ENCODE measurements at places on chromosomes 1 and 21.

DNA sequence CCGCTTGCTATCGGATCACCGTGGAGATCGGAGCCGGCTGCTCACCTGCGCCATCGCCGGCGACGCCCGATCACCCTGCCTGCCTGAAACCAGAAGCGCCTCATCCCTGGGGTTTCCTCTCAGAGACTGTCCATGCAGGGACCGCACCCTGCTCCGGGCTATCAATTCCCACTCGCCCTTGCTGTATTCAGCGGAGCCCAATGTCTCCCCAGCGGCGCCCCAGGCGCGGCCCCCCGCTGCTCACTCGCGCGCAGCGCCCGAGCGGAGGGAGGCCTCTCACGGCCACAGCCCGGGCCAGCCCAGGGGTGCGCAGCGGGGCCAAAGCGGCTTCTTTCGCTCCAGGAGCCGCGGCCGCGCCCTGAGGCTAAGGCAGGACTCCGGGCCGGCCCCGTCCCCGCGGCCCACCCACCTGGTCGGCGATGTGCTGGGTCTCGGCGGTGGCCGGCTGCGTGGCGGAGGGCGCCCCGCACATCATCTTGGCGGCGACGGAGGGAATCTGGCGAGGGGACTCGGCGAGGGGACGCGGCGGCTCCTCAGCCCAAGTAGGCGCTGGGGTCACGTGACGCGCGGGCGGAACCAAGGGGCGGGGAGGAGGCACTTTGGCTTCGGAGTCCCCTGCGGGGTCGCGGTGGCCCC lies at the start of gene CSTB:
Gene CSTB, minus strand, starts transcription at position 514 of the 636 bp plus-strand sequence. Its CDS starts 39 bp downstream, at position 475.
- peak; percentile 60 for DNase-seq

DNA sequence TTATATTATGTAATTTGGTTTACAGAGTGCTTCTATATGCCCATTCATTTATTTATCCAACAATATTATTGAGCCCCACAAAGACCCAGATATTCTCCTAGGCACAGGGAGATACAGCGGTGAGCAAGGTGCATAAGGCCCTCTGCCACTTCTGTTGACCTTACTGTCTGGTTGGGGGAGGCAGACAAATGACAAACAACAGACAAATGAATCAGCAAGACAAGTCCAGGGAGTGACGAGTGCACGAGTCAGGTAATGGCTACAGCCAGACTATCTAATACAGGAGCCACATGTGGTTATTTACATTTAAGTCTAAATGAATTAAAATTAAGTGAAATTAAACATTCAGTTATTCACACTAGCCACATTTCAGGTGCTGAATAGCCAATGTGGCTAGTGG lies 22.0 kb upstream of the BCAR3 start:
- no peak for DNase-seq

DNA sequence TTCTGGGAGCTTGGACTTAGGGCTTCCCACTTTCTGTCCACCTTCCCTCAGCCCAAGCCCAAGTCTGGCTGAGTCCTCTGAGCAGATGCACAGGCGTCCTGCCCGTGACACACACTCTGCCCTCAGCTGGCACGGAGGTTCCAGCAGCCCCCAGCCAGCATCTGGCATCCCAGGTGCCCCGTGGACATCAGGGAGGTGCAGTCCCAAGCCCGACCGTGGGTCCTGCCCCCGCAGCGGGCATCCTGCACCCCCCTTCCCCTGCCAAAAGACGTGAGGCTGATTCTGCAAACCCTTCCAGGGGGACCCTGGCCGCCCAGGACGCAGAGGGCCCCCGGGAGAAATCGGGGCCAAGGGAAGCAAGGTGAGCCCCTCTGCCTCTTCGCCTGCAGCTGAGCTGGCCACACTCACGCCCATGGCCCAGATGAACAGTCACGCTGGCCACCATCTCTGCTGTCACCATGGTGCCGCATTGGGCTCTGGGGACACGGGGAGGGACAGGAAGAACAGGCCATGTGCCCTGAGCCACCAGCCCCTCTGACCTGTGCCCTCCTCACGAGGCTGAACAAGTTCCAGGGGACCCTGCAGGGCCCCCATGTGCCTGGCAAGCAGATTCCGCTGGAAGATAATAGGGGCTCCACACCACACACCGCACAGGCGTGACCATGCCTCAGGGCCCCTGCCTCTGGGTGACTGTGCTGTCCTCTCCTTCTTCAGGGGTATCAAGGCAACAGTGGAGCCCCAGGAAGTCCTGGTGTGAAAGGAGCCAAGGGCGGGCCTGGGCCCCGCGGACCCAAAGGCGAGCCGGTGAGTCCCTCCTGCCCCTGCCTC lies 20.6 kb downstream of the COL6A2 start:
- no peak for DNase-seq

DNA sequence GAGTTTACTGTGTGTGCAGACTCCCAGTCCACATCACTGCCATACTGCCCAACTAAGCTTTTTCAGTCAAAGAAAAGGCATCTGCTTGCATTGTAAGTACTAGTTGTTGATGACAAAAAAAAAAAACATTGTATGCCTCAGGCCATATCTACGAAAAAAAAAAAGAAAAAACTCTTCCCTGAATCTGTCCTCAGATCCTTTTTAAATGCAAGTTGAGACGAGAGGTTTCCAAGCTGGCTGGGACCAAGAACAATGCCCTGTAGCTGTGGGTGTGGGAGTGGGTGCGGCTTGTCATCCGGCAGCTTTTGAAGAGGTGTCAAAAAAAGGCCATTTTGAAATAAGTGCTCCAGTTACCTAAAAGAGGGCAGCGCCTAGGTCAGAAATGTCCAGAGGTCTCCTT lies 29.2 kb upstream of the HHAT start:
- DNase-seq, result no peak

DNA sequence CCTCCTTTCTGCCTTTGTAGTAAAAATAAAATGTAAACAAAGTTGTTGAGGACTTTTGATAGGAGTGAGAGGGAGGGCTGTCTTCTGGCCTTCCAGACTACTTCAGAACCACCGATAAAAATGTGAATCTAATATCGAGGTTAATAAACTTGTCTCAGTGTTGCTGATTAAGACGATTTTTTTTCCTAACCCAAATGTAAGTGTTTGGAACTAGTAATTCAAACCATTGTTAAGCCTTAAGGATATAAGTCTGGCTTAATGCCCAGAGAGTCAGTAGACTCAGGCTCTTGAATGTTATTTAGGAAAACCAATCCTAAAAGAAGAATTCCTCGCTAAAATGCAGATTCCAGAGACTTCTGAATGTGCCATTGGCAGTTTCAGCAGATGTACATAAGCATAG lies 356.9 kb downstream of the SIPA1L2 start:
- no peak for DNase-seq

DNA sequence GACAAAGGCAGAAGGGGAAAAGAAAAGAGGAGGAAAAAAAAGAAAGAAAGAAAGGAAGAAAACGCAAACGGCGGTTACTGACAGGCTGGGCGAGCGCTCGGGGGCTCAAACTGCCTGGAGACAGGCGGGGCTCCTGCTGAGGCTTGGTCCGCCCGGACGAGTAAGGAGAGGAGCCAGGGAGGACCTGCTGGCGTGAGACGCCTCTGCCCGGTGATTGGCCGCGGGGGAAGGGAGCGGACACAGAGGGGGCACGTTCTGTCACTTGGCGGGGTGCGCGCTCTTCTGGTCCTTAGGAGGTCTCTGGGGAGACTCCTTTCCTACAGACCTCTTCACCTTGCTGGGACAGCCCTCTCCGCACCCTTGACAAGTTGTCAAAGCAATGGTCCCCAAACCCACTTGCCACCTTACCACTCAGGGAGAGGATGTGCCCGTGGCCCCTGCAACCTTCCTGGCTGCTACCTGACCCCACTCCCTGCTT lies 791 bp upstream of the PIK3R3 start:
- no peak for DNase-seq

GRCh38 chr1:214540324-214540723 lies 11.1 kb downstream of the PTPN14 start:
- DNase-seq, result no peak

DNA sequence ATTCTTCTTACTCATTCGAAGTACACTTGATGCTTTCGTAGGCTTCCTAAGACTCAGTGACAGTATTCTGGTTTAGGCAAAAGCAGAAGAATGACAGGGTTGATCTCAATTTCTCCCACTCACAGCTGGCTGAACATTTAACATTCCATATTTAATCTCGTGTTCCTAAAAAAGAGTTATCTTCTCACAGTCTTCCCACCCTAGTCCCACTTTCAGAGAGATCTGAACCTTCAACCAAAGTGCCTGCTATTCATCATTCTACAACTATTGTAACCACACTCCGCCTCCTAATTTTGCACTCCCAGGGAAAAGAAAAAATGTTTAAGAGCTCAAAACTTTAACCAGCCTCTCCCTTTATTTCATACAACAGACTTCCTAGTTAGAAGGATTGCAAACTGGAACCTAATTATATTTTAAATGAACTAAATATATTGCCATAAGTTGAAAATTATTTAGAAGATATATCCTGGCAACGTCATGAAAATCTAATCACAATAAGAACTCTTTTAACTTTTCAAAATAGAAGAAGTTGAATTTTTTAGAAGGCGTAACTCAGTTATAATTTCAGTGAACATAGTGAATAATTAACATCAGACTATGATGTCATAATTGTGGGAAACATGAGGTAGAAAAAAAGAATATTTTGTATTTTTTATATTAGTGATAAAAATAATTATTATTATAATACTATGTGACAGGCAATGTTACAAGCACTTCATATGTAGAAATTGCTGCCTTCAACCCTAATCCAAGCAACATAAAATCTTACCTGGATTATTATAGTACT lies 540.9 kb upstream of the ADGRL2 start:
- DNase-seq, result no peak

All from stimulated activated CD4-positive, alpha-beta T cell treated with anti-CD3 and anti-CD28 coated beads, Interleukin-1b, Interleukin-23, amount 100 ng/mL, for 1 hour (primary cell).